ENCODE measurements at places on chromosomes 16 and 17. TPM values are rescaled to one million over a fixed set of nuclear protein-coding genes. Genes with fewer than 3 reads are reported as not detected.

RCVRN gene
- 0.10 TPM for total RNA-seq

CHST5 gene
- total RNA-seq: under 0.01 TPM

CDH11 gene
- total RNA-seq: 0.31 TPM

DUS1L gene
- 73.6 TPM for total RNA-seq

SLC47A1 gene
- total RNA-seq: 0.73 TPM

All from mononuclear cell (primary cell).